ENCODE measurements at places on chromosomes 16 and 17. TPM values are rescaled to one million over a fixed set of nuclear protein-coding genes. Genes with fewer than 3 reads are reported as not detected.

The ANKRD40CL gene
- total RNA-seq, result not detected

The RCVRN gene
- total RNA-seq, result 0.06 TPM

The SNRNP25 gene
- total RNA-seq, result 60.7 TPM

The CCDC200 gene
- total RNA-seq, result not detected

The TMEM101 gene
- 35.3 TPM for total RNA-seq

The AATK gene
- total RNA-seq, result 24.2 TPM

The AKAP10 gene
- 67.1 TPM for total RNA-seq

The IGFALS gene
- not detected for total RNA-seq

The KRTAP4-3 gene
- total RNA-seq, result not detected

Data from SJCRH30 (cell line).